ENCODE measurements at places on chromosomes 7 and 10.
A peak's percentile ranks its signal among the peaks of the same experiment; 100 is the strongest.

DNA sequence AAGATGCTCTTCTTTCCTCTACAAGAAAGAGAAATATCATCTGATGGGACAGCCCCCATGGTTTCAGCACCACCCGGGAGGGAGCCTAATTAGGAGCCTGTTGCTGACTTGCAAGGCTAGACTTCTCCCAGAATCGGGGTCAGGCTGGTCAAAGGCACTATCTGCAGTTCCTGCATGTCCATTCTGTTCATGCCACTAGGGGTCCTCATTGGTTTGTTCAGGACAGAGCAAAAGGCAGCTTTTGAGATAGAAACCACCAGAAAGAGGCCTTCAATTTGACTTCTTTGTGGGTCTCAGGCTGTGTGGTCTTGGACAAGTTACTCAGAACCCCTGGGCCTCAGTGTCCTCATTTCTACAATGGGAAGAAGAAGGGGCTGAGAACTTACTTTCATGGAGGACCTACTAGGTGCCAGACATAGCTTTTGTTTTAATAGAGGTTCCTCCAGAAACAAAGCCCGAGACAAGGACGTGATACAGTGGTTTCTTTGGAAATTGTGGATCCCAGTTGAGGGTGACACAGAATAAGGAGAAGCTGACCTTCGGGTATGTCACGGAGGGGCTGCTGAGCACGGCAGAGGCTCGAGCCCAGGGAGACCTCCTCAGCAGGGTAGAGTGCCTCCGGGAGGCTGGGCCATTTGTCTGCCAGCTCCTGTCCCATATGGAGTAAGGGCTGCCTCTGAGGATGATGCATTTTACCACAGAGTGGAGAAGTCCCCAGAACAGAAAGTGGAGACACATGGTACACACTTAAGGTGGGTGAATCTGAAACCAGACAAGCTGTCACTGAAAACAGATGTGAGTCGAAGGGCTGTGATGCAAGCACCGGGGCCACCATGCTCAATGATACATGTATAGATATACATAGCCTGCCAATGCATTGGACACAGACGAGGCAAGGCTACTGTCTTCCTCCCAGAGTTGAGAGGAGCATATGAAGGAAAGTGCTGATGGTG lies 33.1 kb upstream of the NEUROD6 start:
- H3K36me3 ChIP-seq: no peaks in the 10 kb centered on the region
- DNase-seq: peak; percentile 56
- no peak overlapping the region for H3K4me3 ChIP-seq
- no peak overlapping the region for H3K27ac ChIP-seq
- H3K27me3 ChIP-seq: peaks cover 24% of the 10 kb centered on the region

- H3K27ac ChIP-seq: no peak overlapping the region
- no peak for DNase-seq
- H3K36me3 ChIP-seq: no peaks in the 10 kb centered on the region
- no peaks in the 10 kb centered on the region for H3K27me3 ChIP-seq
These were observed 68.2 kb downstream of the TFEC start for GRCh38 chr7:115962340-115962739.

DNA sequence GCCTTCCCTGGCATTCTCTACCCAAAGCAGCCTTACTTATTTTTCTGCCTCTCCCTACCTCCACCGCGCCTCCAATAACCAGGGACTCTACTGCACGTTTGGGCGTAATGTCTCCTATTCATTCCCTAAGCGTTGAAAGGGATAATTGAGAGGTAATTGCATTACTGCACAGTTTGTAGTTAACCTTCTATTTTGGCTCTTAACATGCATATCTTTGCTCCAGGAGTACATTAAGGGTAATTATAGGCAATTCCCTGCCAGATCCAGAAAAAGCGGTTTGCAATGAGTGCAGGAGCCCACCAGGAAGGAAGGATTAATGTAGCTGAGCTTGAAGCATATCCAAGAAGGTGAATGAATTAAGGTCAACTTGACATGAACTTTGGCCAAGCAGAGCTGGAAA lies 558.4 kb downstream of the TYW1 start:
- no peak overlapping the region for H3K4me3 ChIP-seq
- no peaks in the 10 kb centered on the region for H3K27me3 ChIP-seq
- no peaks in the 10 kb centered on the region for H3K36me3 ChIP-seq

DNA sequence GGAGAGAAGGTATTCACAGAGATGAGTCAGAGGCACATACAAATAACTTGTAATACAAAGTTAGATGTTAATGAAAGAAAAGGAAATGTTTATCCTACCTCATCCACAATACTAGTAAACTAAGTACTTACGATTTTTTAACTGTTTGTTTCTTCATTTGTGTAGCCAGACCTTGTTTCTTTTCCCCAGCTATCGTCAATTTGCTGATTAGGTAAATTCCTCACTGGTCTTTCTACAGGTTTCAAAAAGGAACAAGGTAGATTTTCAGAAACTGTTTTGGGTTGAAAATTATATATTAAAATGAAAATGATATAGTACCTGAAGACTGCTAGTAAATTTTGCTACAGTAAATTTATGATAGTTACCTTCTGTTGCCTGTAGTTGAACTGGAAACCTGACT lies 56.6 kb downstream of the PON1 start:
- no peak for DNase-seq
- H3K27ac ChIP-seq: no peak overlapping the region
- H3K27me3 ChIP-seq: peaks cover 6% of the 10 kb centered on the region
- no peak overlapping the region for H3K4me3 ChIP-seq
- H3K4me1 ChIP-seq: no peaks in the 10 kb centered on the region

GRCh38 chr7:52504561-52504960 lies 530.9 kb upstream of the POM121L12 start:
- H3K36me3 ChIP-seq: no peaks in the 10 kb centered on the region
- H3K27ac ChIP-seq: no peak overlapping the region

DNA sequence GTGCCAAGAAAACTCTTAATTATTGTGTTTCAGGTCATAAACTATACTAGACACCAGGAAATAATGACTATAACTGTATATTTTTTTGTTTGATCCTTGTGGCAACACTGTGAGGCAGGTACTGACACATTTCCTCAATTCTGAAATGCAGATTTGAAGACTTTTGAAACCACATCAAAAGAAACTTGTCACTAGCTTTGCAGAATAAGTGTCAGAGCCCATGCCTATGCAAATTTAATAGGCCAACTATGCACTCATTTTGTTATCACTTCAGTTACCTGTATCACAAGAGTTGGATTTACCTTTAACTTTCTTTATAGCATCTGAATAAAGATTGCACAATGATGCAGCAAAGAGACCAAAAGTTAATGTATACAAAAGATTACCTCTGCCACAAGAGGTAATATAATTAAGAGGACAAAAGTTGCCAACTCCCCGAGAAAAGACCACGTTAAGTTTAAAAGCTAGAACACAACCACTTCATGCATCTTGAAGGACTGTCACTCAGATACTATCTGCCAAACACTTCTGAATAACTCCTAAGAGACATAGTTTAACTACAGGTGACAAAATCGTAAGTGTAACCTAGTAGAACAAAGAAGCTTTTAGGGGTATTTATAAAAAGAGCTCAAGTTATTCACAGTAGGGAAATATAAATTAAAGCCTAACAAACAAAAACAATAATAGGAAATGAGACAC lies 80.5 kb downstream of the ELAPOR2 start:
- H3K27me3 ChIP-seq: peaks cover 10% of the 10 kb centered on the region
- H3K4me3 ChIP-seq: no peak overlapping the region
- no peak overlapping the region for H3K27ac ChIP-seq
- H3K36me3 ChIP-seq: no peaks in the 10 kb centered on the region

GRCh38 chr10:18424200-18424599 lies 227.2 kb downstream of the NSUN6 start:
- no peak for DNase-seq
- H3K4me1 ChIP-seq: no peaks in the 10 kb centered on the region
- no peak overlapping the region for H3K4me3 ChIP-seq
- no peaks in the 10 kb centered on the region for H3K36me3 ChIP-seq
- H3K27me3 ChIP-seq: no peaks in the 10 kb centered on the region
- no peak overlapping the region for H3K27ac ChIP-seq

DNA sequence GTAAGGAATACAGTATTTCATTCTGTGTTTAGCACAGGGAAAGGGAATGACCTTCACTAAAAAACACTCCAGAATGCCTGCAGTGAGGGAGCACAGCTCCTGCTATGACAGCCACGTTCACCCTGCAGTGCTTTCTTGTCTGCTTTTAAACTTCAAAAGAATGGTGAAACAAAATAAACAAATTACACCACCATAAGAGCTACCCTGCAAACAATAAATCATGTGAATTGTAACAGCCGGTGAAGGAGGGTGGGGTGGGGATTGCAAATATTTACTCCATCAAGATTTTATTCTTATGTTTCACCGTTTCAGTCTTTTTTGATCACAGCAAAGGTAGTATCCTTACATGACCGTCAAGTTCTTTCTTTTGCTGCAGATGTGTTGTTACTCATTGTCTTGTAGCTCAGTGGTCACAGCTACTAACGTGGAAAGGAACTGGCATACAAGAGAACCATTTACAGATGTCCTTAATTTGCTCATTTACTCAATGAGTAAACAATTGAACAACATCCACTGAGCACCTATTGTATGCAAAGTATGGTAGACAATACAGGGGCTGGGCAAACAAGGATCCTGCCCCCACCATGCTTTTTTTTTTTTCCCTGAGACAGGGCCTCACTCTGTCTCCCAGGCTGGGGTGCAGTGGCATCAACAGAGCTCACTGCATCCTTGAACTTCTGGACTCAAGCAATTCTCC lies 4.1 kb upstream of the CHN2 start:
- H3K4me3 ChIP-seq: no peak overlapping the region
- H3K27me3 ChIP-seq: peaks cover 40% of the 10 kb centered on the region
- peaks cover 21% of the 10 kb centered on the region for H3K4me1 ChIP-seq
- no peaks in the 10 kb centered on the region for H3K36me3 ChIP-seq
- no peak overlapping the region for H3K27ac ChIP-seq

DNA sequence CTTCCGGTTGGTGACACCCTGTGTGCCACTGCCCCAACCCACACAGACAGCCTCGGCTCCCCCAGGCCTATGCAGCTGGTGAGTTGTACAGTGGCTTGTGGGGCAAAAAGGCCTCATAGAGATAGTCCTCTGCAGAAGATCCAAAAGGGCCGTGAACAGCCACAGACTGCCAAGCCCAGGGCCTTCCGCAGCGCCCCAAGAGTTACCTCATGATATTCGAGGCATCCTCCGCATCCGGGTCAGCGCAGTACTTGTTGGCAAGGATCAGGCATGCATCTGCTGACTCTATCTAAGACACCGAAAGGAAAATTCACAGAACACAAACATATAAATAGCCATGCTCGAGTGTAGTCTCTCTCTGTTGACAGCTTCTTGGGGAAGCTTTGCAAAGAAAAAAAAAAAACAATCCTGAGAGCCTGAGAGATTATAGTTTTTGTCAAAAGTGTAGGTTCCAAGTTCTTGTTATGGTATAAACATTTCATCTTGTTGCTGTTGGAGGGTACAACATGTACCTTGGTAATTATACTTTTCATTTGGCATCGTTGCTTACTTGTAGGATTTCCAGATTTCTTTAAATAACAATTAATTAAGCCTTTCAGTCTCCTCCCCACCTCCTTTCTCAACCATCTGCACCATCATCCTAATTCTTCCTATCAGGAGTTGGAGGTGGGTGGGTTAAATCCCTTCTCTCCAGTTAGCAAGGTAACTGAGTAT lies 553.0 kb downstream of the KCNMA1 start:
- no peaks in the 10 kb centered on the region for H3K27me3 ChIP-seq
- H3K4me1 ChIP-seq: no peaks in the 10 kb centered on the region
- no peaks in the 10 kb centered on the region for H3K36me3 ChIP-seq
- H3K27ac ChIP-seq: no peak overlapping the region
- H3K4me3 ChIP-seq: no peak overlapping the region

DNA sequence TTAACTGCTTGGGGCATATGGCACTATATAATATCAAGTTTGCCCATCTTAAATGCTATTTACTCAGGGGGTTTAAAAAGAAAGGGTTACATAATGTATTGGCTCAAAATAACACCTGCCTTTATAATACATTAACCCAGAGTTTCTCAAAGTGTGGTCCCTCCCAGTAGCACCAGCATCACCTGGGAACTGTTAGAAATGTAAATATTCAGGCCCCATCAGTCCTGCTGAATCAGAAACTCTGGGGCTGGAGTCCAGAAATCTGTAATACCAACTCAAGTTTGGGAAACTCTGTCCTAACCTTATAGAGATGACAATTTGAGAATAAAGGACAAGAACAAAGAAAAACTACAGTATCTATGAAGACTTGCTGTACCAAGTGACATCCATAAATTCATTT lies 270.7 kb downstream of the PARD3 start:
- no peak overlapping the region for H3K27ac ChIP-seq
- no peak for DNase-seq
- H3K36me3 ChIP-seq: no peaks in the 10 kb centered on the region
- H3K4me1 ChIP-seq: peaks cover 21% of the 10 kb centered on the region
- no peak overlapping the region for H3K4me3 ChIP-seq

DNA sequence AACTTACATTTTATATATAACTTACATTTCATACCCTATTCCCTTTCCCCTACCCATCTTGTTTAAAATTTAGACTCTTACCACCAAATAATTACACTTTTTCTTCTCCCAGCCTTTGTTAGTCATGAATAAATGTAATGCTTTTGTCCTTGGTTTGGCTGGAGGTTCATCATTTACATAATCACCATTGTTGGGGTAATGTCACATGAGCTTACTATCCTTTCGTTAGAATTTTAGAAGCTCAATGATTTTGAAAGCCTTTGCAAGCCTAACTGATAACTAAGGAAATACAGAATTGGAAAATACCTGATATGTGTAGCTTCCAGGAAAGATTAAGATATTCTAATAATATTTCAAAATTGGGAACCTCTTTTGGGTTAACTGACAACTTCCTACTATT lies 171.7 kb downstream of the PLXDC2 start:
- H3K36me3 ChIP-seq: no peaks in the 10 kb centered on the region
- H3K4me3 ChIP-seq: no peak overlapping the region
- H3K4me1 ChIP-seq: no peaks in the 10 kb centered on the region
- no peaks in the 10 kb centered on the region for H3K27me3 ChIP-seq
- no peak for DNase-seq

GRCh38 chr10:78255796-78256638 lies 222.4 kb downstream of the RPS24 start:
- no peaks in the 10 kb centered on the region for H3K36me3 ChIP-seq
- no peaks in the 10 kb centered on the region for H3K27me3 ChIP-seq
- peak; percentile 93 for DNase-seq
- H3K4me3 ChIP-seq: no peak overlapping the region

DNA sequence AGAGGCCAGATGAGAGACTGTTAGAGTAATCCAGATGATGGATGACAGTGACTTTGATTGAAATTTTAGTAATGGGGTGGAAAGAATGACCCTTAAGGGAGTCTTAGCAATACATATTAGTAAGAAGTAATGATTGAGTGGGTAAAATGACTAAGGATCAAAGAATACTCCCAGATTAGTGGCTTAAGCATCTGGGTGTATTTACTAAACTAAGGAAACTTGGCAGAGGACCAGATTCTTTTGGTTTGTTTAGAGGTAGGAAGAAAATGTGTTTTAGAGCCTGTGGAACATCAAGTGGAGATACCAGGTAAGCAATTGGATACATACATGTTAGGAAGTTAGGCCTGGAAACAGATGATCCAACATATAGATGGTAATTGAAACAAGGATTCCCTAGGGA lies 58.8 kb upstream of the ADRA2A start:
- DNase-seq: no peak
- peaks cover 5% of the 10 kb centered on the region for H3K36me3 ChIP-seq
- no peak overlapping the region for H3K27ac ChIP-seq
